ENCODE measurements at places on chromosomes 5 and 9. TPM values are rescaled to one million over a fixed set of nuclear protein-coding genes. Genes with fewer than 3 reads are reported as not detected.

The RAB3C gene
- total RNA-seq = not detected

The IRX2 gene
- total RNA-seq = 0.97 TPM

The MARCHF11 gene
- not detected for total RNA-seq

The GALNT12 gene
- 26.9 TPM for total RNA-seq

The ZNF484 gene
- total RNA-seq = 24.5 TPM

The HTR1A gene
- not detected for total RNA-seq

The CEP72 gene
- total RNA-seq = 2.2 TPM

The ABO gene
- total RNA-seq = not detected

The PCDHB9 gene
- 0.91 TPM for total RNA-seq

The EIF4EBP3 gene
- 4.2 TPM for total RNA-seq

The SIMC1 gene
- total RNA-seq = 9.1 TPM

The PCDHGB3 gene
- 8.6 TPM for total RNA-seq

The PCDHB8 gene
- total RNA-seq = 0.52 TPM

The RALGDS gene
- 16.1 TPM for total RNA-seq

The FAXDC2 gene
- 22.5 TPM for total RNA-seq

The SLC22A5 gene
- 4.8 TPM for total RNA-seq

The KCNIP1 gene
- not detected for total RNA-seq

The FAM151B gene
- total RNA-seq = 13.7 TPM

The CAMK2A gene
- total RNA-seq = 0.86 TPM

The GFI1B gene
- not detected for total RNA-seq

The PLGRKT gene
- total RNA-seq = 26.1 TPM

The POU5F2 gene
- 4.9 TPM for total RNA-seq

The PCDHA3 gene
- 0.11 TPM for total RNA-seq

The MARCOL gene
- not detected for total RNA-seq

The TGFBI gene
- total RNA-seq = 1,753 TPM

The SHC3 gene
- total RNA-seq = 0.26 TPM

The PAEP gene
- total RNA-seq = not detected

The ADGRD2 gene
- not detected for total RNA-seq

The FAM221B gene
- not detected for total RNA-seq

The TRIM7 gene
- 0.97 TPM for total RNA-seq

The IL17B gene
- not detected for total RNA-seq

The ROR2 gene
- total RNA-seq = 7.7 TPM

The IFNK gene
- total RNA-seq = not detected

The CORO2A gene
- total RNA-seq = 0.91 TPM

The HCN1 gene
- not detected for total RNA-seq

The CER1 gene
- total RNA-seq = not detected

The CYLC2 gene
- not detected for total RNA-seq

The OGN gene
- 267 TPM for total RNA-seq

The MEF2C gene
- total RNA-seq = 13.5 TPM

The PRDM9 gene
- total RNA-seq = not detected

The PDE6A gene
- total RNA-seq = not detected

The TERT gene
- not detected for total RNA-seq

The GDF9 gene
- 0.11 TPM for total RNA-seq

The SLF1 gene
- 8.2 TPM for total RNA-seq

The SPATA31C2 gene
- total RNA-seq = not detected

The SHLD3 gene
- total RNA-seq = 5.5 TPM

The SLC25A48 gene
- not detected for total RNA-seq

The OR1Q1 gene
- total RNA-seq = not detected

The DOLK gene
- 21.1 TPM for total RNA-seq

The GPR21 gene
- total RNA-seq = 2.4 TPM

The TRAF2 gene
- total RNA-seq = 9.2 TPM

The PPP2R2B gene
- 1.8 TPM for total RNA-seq

The SCGB3A2 gene
- not detected for total RNA-seq

Measured in articular chondrocyte of knee joint (primary cell).